Hematopoietic multipotent progenitor cell (in vitro differentiated cells): ENCODE measurements at places on chromosomes 2 and 18. TPM values are rescaled to one million over a fixed set of nuclear protein-coding genes. Genes with fewer than 3 reads are reported as not detected.

The CD8B gene
- 0.27 TPM for total RNA-seq

- no peak for DNase-seq
Observed at GRCh38 chr2:69642709-69643601, 584 bp downstream of the AAK1 start.

The TGFA gene
- 0.27 TPM for total RNA-seq

The ACTG2 gene
- not detected for total RNA-seq

The CPLX4 gene
- not detected for total RNA-seq
